ENCODE measurements at places on chromosomes 2 and 18. TPM values are rescaled to one million over a fixed set of nuclear protein-coding genes. Genes with fewer than 3 reads are reported as not detected.
A peak's percentile ranks its signal among the peaks of the same experiment; 100 is the strongest.

RIT2 gene
- not detected for total RNA-seq

CCL20 gene
- total RNA-seq = not detected

IL36G gene
- not detected for total RNA-seq

RAB6C gene
- not detected for total RNA-seq

SP140 gene
- not detected for total RNA-seq

LYPD6B gene
- not detected for total RNA-seq

GCKR gene
- total RNA-seq = 0.42 TPM

ZSWIM2 gene
- total RNA-seq = not detected

KCNJ3 gene
- 0.05 TPM for total RNA-seq

KRTCAP3 gene
- 6.9 TPM for total RNA-seq

ATP6V1C2 gene
- 0.14 TPM for total RNA-seq

PRKAG3 gene
- not detected for total RNA-seq

DUSP2 gene
- 1.1 TPM for total RNA-seq

E2F6 gene
- 28.5 TPM for total RNA-seq

GPR45 gene
- 0.30 TPM for total RNA-seq

DNA sequence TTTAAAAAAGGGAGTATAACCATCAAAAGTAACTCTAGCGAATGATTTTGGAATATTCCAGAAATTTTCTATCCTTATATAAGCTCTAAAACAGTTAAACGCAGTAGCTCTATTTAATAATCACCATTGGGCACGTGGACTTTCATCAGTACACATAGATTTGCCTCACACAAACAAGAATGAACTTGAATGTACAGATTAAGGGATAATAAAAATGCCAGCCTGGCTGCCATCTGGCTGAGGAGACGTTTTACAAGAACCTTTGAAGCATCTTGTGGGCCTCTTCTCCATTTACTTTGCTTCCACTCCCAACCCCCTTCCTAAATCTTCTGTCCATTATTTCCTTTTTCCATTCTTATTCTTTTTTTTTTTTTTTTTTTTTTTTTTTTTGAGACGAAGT, 47.2 kb downstream of the AGAP1 start:
- no peak overlapping the region for H3K4me3 ChIP-seq
- H3K36me3 ChIP-seq = no peaks in the 10 kb centered on the region
- no peak overlapping the region for H3K27ac ChIP-seq
- peaks cover 41% of the 10 kb centered on the region for H3K4me1 ChIP-seq
- H3K27me3 ChIP-seq = no peaks in the 10 kb centered on the region

DNA sequence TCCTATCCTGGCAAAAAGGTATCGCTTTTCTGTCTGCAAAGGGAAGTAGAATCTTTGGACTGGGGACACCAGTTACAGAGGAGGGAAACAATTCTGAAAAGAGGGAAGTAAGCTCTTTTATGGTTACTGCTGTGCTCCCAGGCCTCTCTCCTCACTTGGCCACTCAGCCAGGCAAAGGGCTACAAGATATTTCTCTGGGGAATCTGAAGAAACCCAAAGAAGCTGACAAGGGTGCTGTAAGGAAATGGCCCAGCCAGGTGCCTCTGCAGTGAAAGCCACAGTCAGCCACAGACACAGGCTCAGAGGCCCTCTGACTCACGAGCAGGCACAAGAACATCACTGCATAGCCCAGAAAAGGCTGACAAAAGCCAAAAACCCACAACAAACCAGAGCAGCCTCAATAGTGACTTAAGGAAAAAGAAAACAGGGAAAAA, 5.8 kb downstream of the HDLBP start:
- H3K36me3 ChIP-seq = no peaks in the 10 kb centered on the region
- peak overlapping the region; percentile 73 for H3K4me3 ChIP-seq
- H3K4me1 ChIP-seq = peaks cover 33% of the 10 kb centered on the region
- H3K27ac ChIP-seq = peak overlapping the region; percentile 52
- no peak for DNase-seq

GRCh38 chr2:194566907-194567660, 1089.9 kb upstream of the SLC39A10 start:
- no peak overlapping the region for H3K27ac ChIP-seq
- no peak for DNase-seq
- H3K36me3 ChIP-seq = no peaks in the 10 kb centered on the region

- H3K36me3 ChIP-seq = peaks cover 7% of the 10 kb centered on the region
- no peaks in the 10 kb centered on the region for H3K27me3 ChIP-seq
- H3K4me3 ChIP-seq = no peak overlapping the region
- no peak for DNase-seq
Observed at GRCh38 chr2:143058851-143059250, 70.4 kb upstream of the ARHGAP15 start.

DNA sequence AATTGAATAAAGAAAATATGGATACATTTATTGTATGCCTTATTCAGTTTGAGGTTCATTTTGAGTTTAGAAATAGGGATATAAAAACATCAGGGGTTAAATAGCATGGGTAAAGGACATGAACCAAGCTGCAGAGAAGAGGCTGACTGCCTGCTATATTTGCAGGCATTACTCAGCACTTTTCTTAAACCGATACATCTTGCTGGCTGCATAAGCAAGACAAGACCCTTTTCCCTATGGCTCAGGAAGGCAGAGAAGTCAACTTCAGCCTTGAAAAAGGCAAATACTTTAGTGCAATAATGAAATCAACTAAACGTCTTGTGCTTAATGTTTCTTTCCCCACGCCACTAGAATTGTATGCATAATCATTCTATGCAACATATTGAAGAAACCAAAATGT, 36.4 kb downstream of the SCN1A start:
- H3K27me3 ChIP-seq = no peaks in the 10 kb centered on the region
- DNase-seq = no peak
- H3K4me3 ChIP-seq = no peak overlapping the region
- no peaks in the 10 kb centered on the region for H3K36me3 ChIP-seq

DNA sequence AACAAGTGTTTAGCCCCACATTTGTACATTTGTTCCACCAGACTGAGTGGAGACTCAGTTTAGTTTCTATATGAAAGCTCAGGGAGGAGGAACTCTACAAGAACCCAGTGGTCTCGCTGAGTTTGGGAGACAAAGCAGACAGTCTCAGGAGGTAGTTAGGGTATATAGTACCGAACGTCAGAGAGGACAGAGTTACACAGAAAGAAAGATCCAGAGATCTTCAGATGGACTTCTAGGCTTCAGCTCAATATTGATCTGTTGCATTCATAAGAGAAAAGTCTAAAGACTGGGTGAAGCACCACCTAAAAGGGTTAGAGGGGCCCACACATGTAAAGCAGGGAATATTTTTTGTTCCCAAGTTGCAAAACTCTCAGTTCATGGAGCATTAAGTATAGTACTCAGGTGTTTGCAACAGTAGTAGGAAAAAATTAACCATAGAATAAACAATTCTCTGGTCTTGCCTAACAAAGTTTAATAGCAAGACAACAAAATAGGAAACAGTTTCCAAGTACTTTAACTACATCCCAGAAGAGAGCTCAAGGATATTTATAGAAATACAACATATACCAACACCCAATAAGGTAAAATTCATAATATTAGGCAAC, 4.2 kb downstream of the TFPI start:
- no peak for DNase-seq
- H3K36me3 ChIP-seq = no peaks in the 10 kb centered on the region

- DNase-seq = no peak
- H3K27ac ChIP-seq = no peak overlapping the region
- no peak overlapping the region for H3K4me3 ChIP-seq
Observed at GRCh38 chr2:39413063-39413737, 23.9 kb downstream of the MAP4K3 start.

GRCh38 chr2:232132181-232132580, 170.7 kb downstream of the DIS3L2 start:
- H3K27me3 ChIP-seq = no peaks in the 10 kb centered on the region
- H3K4me1 ChIP-seq = no peaks in the 10 kb centered on the region
- no peak overlapping the region for H3K27ac ChIP-seq
- H3K36me3 ChIP-seq = peaks cover 9% of the 10 kb centered on the region

DNA sequence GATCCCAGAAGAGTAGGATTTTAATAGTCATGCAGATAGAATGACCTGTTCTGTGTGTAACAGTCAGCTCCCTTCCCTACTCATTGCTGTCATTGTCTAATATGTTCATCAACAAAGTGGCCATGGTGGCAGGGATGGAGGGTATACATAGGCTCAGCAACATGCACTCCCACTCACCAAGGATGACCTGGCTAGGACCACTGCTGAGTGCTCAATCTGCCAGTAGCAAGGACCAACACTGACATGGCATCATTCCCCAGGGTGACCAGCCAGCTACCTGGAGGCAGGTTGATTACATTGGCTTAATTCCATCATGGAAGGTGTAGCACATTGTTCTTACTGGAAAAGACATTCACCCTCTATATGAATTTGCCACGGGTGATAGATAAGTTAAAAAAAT, 401.7 kb upstream of the CELF4 start:
- H3K4me3 ChIP-seq = no peak overlapping the region
- H3K36me3 ChIP-seq = no peaks in the 10 kb centered on the region
- no peak overlapping the region for H3K27ac ChIP-seq
- no peaks in the 10 kb centered on the region for H3K4me1 ChIP-seq

DNA sequence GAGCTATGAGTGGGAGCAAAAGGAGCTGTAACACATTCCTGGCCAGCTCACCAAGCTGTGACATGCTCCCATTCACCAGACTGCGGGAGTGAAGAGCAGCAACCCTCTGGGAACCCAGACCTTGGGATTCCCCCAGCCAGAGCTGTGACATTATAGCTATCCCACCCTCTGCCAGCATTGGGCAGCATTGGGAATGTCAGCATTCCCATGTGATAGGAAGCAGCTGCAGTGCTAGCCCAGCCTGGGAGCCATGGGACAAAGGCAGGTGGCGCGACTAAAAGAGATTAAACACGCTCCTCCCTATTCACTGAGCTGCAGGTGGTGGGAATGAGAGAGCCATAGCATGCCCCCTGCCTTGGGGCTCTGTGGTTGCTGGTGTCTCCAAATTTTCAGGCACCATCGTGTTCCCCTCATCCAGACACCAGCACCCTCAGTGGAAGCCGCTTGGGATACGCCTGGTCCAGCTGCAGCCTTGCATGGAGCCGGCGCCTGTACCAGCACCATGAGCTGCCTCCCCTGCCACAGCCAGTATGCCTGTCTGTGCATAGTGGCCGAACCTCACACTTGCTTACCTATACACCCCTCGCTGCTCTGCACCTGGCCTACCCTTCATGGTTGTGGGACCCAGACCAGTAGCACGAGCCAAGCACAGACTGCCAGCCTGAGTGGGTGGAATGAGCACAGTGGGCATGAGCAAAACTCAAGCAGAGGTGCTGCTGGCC, 695.6 kb upstream of the GCFC2 start:
- no peak overlapping the region for H3K27ac ChIP-seq
- no peaks in the 10 kb centered on the region for H3K36me3 ChIP-seq

DNA sequence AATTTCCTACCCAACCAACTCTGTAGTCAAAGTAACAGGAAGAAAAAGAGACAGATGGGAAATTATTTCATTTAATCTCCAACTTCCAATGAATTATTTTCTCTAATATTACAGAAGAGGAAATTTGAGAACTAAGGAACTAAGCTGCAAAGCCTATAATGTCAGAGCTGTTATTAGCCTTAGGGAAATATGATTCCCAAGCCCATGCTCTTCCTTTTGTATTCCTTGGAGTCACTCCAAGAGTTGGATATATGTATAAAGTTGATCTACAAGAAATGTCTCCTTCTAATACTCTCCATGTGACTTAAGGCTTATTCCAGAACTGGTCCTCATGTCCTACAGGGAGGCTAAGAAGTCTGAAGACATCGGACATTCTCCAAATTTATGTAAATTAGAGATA, 31.6 kb upstream of the VWC2L start:
- H3K4me3 ChIP-seq = no peak overlapping the region
- peaks cover 6% of the 10 kb centered on the region for H3K4me1 ChIP-seq
- no peaks in the 10 kb centered on the region for H3K36me3 ChIP-seq
- no peaks in the 10 kb centered on the region for H3K27me3 ChIP-seq
- H3K27ac ChIP-seq = no peak overlapping the region

- no peaks in the 10 kb centered on the region for H3K27me3 ChIP-seq
- peaks cover 27% of the 10 kb centered on the region for H3K4me1 ChIP-seq
- no peak overlapping the region for H3K4me3 ChIP-seq
- peaks cover 3% of the 10 kb centered on the region for H3K36me3 ChIP-seq
- no peak for DNase-seq
Observed at GRCh38 chr18:26438980-26439379, 109.4 kb downstream of the KCTD1 start.

DNA sequence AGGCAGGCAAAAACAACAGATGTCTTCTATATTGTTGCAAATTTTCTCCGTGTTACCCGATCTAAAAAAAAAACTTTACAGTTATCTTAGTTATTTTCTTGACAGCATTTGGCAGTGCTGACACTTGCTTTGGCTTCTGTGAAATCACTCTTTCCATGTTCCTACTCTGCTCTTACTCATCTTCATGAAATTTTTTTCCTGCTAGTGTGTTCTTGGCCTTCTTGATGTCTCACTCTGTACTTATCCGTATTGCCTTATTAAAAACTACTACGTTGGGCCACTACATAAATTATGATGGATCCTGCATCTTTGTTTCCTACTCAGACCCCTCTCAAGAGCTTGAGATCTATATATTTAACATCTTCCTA, 134.4 kb downstream of the IKZF2 start:
- H3K4me1 ChIP-seq = no peaks in the 10 kb centered on the region
- no peak overlapping the region for H3K27ac ChIP-seq
- DNase-seq = no peak
- no peaks in the 10 kb centered on the region for H3K27me3 ChIP-seq
- H3K4me3 ChIP-seq = no peak overlapping the region

DNA sequence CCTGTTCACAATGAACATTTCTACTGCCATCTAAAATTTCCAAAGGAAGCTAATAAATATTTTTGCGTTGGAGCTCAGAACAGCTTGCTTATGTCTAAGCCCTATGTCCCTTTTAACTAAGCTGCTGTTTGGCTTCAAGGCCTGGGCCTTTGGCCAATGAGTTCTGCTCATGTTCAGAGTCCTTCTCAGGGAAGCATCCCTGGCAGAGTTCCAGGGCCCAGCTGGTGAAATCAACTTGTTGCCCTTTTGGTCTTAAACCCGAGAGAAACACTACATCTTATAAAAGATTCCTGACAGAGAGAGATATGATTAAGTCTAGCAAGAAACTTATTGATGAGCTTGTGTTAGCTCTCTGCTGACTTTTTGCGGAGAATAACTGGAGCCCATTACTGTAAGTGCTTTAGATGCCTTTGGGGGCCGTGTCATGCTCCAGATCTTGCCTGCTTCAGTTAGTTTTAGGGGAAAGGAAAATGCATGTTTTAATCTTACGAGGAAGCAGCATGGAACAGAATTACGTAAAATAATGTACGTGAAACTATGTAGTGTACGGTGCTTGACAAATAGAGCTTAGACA, 102.5 kb upstream of the NOSTRIN start:
- no peak for DNase-seq
- no peaks in the 10 kb centered on the region for H3K27me3 ChIP-seq
- peaks cover 15% of the 10 kb centered on the region for H3K36me3 ChIP-seq
- H3K27ac ChIP-seq = no peak overlapping the region

DNA sequence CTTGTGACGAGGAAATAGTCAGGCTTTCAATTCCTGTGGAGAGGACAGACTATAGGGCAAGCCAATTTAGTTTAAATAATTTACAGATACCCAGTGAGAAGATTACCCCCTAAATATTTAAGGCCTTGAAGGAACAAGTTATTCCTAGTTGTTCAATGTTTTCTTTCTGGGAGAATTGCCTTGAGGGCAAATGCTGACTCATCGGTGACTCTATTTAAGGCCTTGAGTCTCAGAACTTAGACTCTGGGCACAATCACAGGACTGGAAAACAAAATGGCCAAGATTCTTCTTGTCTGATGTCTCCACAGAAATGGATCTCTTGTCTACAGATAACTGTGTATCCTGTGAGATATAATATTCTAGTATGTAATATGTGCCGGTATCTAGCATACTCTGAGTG, 467.1 kb downstream of the SUCLG1 start:
- no peak overlapping the region for H3K27ac ChIP-seq
- no peaks in the 10 kb centered on the region for H3K36me3 ChIP-seq
- H3K27me3 ChIP-seq = no peaks in the 10 kb centered on the region
- H3K4me3 ChIP-seq = no peak overlapping the region
- peaks cover 5% of the 10 kb centered on the region for H3K4me1 ChIP-seq

Data from neural crest cell (in vitro differentiated cells).